Cerebellar cortex (tissue), 1 donor: ENCODE measurements at places on chromosomes 6 and 20.

DNA sequence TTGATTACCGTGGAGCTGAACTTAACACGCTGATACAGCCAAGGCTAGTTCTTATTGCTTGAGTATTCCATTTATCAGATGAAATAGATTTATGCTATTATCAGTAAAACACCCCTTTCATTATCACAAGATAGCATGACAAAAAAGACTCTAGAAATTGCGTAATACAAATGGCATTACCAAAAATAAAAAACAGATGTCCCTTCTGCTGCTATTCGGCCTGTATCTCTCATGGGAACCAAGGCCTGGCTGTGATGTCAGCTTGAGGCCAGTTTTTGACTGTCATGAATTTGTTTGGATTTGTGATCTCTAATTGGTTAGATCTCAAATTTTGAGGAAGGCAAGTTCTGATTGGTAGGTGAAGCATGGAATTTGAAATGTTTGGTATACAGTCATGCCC lies 25.2 kb downstream of the MEI4 start:
- no peak for DNase-seq

- DNase-seq: no peak
Observed at GRCh38 chr20:40499391-40499790, 189.6 kb downstream of the MAFB start.

- DNase-seq: no peak
Observed at GRCh38 chr6:87905101-87905641, 142.5 kb upstream of the SPACA1 start.

- no peak for DNase-seq
Observed at GRCh38 chr6:110356778-110357177, 1.4 kb downstream of the METTL24 start.

GRCh38 chr6:15441215-15441868 lies 195.5 kb downstream of the JARID2 start:
- no peak for DNase-seq

GRCh38 chr6:170268216-170269129 lies 22.4 kb downstream of the DLL1 start:
- DNase-seq: no peak

DNA sequence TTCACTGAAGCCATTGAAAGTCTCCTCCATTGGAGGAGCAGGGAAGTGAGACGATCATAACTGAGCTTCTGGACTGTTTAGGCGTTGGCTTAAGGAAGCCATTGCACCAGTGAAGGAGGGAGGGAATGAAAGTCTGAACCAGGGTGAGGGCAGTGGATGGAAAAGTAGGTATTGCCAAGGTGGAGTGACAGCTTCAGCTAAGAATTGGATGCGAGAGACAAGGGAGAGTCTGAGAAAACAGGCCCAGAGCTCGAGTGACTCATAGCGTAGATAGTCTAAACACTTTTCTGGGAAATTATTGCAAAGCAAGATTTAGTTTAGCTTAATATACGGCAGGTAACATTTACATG lies 4.5 kb downstream of the DSP start:
- no peak for DNase-seq

DNA sequence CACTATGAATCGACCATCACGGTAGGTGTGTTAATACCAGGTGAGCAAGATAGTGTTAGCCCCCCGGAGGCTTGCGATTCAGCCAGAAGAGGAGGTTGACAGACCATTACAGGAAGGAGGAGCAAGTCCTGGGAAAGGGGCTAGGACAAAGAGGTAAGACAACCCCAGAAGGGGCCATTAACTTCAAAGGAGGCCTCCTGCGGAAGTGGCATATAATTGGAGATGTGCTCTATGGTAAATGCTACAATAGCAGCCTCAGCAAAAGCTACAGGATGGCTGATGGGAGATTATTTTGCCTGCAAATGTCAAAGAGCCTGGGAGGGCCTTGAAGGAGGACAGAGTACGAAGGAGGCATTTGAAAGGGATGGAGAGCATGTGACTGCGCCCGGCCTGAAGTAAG lies 108.6 kb upstream of the CITED2 start:
- no peak for DNase-seq

- no peak for DNase-seq
Observed at GRCh38 chr20:46122071-46122470, 4.0 kb downstream of the CD40 start.

DNA sequence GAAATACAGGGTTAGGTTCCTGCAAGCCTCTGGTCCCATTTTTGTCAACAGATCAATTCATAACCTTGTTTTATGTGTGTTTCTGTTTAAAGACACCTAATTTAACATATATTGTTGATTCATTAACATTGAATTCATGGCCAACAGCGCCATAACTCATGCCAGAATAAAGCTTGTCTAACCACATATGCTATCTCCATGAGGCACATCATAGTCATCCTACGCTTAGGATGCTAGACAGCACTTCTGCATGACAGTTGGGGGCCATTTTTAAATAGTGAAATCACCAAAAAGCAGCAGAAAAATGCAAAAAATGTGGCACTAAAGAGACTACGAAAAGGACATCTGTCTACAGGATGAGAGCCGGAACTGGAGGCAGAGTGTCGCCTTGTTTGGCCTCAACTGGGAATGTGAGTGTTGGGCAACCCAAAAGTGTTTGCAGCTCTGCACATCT lies 37.9 kb downstream of the TRAM2 start:
- no peak for DNase-seq

DNA sequence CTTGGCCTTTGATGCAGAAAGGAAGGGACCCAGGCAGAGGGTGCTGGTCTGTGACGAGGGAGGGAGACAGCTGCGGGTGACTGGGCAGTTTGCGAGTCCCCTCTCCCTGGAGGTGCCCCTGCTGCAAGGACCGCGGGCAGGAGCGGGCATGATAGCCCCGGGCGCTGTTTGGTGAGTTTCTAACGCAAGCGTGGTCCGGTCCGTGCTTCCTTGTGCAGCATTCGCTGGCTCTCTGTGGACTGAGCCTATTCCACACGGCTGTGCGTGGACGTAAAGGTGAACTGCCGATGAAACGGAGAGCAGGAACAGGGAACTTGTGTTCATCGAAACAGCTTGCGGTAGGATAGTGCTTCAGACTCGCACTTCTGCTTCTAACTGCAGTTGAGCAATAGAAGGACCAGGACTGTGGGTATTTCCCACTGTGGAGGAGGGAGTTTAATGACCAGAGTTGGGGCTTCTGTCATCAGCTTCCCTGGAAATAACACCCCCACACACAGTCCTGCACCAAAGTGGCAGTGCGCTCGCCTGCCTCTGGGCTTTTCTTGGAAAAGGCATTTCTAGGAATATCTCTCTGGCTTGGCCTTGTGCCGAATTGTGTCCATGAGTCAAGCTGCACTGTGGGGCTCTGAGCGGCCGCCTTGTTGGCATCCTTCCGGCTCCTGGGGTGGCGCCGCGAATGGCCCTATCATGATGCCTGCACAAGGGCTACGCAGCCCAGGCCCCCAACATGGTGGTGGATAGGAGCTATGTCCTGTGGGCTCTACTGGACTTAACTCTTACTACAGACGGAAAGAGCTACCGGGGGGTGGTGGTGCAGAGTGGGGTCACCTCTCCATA lies 48.9 kb downstream of the DUSP22 start:
- DNase-seq: no peak

- no peak for DNase-seq
Observed at GRCh38 chr20:23093613-23094012, 7.5 kb upstream of the CD93 start.

DNA sequence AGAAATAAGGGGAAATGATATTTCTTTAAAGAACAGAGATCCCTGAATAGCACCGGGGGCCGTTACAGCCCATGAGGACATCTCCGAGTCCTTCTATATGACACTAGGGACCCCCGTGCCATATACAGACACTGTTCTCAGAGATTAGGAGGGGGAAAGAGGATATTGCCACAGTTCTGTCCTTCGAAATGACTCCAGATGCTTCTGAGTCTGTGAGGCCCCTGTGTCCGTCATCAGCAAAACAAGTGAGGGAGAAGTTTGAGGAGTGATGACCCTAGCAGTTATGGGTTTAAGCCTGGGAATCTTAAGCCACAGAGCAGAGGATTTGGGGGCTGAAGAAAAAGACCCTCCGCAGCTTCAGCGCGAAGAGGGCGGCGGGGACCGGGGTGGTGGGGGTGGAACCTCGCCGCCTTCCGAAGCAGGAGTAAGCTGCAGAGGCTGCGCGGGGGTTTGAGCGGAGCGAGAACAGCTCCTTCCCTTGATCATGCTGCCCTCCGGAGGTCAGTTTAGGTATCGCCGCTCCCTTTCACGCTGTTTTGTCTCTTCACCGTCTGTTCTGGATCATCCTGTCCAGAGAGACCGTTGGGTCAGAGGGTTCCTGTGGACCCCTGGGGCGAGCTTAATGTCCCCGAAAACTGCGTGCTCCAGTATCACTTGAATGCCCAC lies 23.6 kb downstream of the VPS52 start:
- DNase-seq: peak; percentile 92

DNA sequence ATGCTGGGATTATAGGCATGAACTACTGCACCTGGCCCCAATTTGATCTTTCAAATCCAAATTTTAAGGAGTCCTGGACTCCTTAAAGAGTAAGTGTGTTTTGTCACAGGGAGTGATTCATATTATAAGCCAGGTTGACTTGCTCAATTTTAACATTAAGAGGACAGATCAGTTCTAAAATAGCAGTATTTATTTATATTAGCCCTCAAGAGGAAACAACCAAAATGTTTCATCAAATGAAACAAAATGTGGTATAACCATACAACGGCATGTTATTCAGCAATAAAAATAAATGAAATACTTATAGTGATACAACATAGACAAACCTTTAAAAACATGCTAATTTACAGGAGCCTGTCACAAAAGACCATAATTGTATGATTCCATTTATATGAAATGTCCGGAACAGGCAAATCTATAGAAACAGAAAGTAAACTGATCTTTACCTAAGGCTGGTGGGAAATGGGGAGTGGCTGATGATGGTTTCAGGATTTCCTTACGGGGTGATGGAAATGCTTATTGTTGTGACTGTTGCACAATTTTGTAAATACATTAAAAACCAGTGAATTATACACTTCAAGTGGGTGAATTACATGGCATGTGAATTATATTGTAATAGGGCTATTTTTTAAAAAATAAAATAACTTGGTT lies 637.4 kb downstream of the MMUT start:
- DNase-seq: no peak

GRCh38 chr6:37265001-37265400 lies 7.1 kb upstream of the TMEM217 start:
- DNase-seq: no peak

GRCh38 chr6:31874836-31875572 lies 3.8 kb downstream of the SLC44A4 start:
- no peak for DNase-seq

DNA sequence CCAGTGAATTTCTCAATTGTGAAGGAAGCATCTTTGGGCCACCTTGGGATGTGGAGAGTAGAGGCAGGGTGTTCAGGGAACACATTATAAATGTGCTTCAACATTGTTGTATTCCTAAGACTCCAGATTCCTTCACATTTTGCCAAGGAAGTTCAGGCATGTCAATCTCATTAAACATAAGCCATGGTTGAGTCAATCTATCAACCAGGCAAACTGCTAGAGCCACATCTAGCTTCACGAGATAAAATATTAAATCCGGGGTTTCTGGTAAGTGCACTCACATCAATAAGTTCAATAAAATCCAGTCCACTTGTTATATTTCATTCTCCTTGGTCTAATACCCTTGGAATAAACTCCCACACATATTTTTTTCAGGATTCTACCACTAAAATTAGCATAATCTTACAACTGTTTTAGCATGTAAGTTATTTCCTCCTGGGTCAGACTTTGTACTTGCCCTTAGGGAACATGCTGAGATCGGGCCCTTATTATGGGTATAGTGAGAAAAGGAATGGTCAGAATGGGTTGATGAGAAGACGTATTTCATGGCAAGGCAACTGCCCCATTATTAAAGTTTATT lies 93.6 kb downstream of the ADTRP start:
- DNase-seq: no peak

DNA sequence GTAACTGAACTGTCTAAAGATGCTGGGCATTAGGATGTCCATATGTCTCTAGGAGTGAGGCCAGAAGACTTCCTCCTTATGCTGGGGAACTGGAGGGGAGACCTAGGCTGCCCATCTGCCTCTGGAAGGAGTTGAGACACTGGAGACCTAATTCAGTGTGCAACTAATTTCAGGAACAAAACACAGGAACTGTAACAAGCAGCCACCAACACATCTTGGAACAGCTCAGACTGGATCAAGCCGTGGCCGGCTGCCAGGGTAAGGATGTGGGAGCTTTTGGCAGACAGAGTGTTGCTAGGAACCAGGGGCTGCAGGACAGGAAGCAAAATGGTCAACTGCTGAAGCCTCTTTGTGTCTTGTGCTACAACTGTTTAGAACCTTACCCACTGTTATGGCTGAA lies 16.4 kb upstream of the MAS1 start:
- DNase-seq: peak; percentile 12
